ENCODE measurements at places on chromosomes 2 and 18.

GRCh38 chr18:38263066-38263465 is 697.5 kb upstream of the CELF4 start:
- DNase-seq = no peak

- DNase-seq = no peak
These were observed 6.1 kb downstream of the CTDSP1 start for GRCh38 chr2:218405746-218406208.

- no peak for DNase-seq
These were observed 97.5 kb upstream of the EFEMP1 start for GRCh38 chr2:56021136-56021474.

GRCh38 chr2:1874101-1874865 is 130.0 kb upstream of the PXDN start:
- DNase-seq = no peak

GRCh38 chr2:120222186-120223033 is 790 bp downstream of the TMEM185B start:
- no peak for DNase-seq

DNA sequence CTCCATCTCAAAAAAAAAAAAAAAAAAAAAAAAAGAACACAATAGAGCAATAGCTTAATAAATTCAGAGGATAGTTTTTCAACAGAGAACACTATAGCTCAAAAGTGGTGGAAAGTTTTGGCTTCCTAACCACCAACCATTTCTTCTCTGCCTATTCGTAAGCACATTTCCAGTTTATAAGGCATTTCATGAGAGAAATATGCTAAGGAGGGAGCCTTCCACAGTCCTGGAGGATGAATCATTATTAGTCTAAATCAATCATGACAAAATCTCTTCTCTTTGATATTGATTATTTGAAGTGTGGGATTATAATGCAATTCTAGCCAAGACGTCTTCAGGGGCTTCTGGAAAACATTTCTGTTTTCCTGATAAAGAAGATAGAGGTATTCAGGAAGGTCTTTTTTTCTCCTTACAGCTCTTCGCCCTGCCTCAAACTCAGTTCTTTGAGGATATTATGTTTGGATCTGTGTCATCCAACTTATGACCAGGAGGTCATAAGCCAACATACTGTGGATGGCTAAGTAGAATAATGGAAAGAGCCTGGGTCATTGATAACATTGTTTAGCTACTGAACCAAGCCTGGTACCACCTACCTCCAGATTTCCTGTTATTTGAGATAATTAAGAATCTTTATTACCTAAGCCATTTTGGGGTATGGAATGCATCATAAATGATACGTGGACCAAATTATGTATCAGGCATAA is 207.3 kb downstream of the TRIB2 start:
- no peak for DNase-seq

DNA sequence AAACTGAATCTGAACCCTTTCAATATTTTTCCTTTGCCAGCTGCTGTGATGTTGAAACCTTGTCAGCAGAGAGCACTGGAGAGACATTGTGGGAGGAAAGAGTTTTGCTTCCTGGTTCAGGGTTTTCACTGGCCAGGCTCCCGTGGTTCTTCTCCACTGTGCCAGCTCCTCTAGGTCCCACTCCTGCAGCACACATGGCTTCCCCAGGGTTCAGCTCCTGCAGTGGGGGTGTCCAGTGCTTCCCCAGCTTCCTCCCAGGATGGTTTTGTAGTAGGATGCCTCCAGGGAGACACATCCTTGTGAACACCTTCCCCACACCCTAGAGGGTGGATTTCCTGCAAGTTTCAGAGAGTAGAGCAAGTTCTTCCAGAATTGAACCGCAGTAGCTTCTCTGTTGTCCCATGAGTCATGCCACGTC is 24.0 kb upstream of the SULT1C3 start:
- no peak for DNase-seq

DNA sequence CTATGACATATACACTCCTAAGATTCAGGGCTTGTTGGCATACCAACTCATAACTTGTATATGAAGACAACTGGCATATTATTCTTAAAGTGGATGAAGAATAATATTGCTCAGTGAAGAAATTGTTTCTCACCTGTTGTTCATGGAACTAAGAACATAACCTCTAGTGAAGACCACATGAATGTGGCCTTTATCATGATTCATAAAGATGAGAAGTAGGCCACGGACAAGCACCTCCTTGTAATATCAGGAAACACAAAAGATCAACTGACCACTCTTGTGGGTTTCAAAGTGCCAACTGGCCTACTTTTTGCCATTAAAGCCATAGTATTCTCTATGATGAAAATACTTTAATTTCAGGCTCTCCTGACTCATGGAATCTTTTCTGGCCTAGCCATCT is 407.4 kb downstream of the GRB14 start:
- DNase-seq = no peak

- DNase-seq = no peak
These were observed 110.4 kb downstream of the CYP26B1 start for GRCh38 chr2:72037261-72037666.

All from NCI-H1930 (cell line).